ENCODE measurements at places on chromosomes 11 and 22.
A peak's percentile ranks its signal among the peaks of the same experiment; 100 is the strongest.

- no peak for DNase-seq
Measured at GRCh38 chr11:58927393-58928106, 11.7 kb upstream of the GLYATL1 start.

GRCh38 chr11:6319704-6320410, 444 bp downstream of the CAVIN3 start:
- peak; percentile 34 for DNase-seq

DNA sequence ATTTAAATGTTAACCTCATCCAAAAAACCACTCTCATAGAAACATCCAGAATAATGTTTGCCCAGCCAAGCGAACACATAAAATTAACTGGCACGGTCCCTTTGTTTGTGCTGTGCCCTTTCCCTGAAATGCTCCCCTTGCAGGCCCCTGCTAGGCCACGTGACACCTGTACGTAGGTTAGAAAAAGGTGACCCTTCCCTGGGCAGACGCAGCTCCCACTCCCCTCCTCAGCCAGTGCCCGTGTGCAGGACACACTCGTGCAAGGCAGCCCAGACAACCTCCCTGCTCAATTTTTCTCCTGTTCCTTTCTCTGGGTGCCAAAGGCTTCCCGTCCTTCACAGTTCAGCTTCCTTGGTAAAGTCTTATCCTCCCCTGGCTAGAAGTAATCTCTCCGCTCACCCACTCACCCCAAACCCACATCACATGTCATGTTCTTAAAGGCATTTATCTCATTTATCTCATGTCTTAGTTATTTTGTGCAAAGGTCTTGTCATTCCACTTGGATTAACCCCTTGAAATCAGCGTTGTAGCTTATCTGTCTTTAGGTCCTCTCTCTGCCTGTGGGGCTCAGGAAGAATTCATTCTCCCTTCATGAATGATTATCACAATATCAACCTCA, 20.7 kb downstream of the FAM83F start:
- DNase-seq = peak; percentile 46

- DNase-seq = no peak
Measured at GRCh38 chr11:5242933-5243815, 6.5 kb downstream of the HBG1 start.

DNA sequence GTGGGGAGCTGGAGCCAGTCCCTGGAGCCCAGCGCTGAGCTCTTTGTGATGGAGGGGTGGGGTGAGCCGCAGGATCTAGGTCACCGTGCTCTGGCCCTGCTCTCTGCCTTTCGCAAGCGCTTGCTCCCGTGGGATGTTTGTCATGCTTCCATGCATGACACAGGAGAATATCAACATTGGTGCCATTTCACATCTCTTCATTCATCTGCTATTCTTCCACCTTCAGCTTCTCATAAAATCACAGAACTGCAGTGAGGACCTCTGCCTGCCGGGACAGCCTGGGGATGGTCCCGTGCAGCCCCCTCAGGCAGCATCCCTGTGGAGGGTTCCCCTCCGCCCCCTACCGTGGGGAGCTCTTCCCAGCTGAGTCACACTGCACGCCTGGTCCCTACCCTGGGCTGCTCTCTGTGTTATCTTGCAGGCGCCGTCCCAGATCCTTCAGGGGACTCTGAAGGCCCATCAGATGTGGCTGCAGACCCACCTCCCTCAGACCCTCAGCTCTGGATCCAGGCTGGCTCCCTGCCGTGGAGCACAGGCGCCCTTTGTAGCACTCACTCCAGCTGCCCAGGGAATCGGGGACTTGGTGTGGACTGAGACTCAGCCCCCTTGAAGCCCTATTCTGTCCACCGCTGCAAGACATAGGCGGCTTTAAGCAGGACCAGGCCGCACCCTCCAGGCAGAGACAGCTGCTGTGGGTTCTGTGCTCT, 5.1 kb upstream of the SEPTIN5 start:
- DNase-seq = no peak

DNA sequence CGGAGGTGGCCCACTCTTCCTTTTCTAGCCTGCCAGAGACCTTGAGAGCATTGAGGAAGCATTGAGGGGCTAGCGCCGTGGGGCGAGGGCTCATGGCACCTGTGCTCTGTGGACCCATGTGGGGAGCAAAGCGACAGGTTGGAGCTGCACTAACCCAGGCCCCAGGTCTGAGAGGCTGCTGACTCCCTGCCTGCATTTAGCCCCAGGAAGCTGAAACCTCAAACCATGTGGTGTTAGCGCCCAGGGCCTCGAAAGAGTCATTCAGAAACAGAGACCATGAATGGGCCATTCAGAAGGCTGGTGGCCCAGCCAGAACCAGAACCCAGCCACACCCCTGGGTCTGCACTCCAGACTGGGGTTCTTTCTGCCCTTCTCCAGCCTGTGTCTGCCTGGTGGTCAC, 88.6 kb downstream of the BCR start:
- DNase-seq = no peak

DNA sequence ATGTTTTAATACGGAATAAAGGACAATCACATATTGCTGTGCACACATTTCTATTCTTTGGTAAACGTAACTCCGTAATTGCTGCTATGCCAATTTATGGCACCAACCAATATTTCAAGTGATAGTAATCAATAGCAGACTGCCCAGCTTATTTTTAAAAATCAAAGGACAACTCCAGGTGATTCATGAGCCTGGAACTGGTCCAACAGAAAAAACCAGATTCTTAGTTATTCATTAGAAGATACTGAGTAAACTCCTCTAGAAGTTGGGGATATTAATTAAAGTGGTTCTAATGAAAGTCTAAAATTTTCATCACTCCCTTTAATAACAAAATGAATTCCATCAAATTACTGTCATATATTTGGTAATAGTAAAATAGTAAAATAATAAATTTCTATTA, 9.4 kb upstream of the OR52H1 start:
- DNase-seq = no peak

GRCh38 chr11:122491509-122491908, 164.0 kb upstream of the UBASH3B start:
- DNase-seq = no peak

DNA sequence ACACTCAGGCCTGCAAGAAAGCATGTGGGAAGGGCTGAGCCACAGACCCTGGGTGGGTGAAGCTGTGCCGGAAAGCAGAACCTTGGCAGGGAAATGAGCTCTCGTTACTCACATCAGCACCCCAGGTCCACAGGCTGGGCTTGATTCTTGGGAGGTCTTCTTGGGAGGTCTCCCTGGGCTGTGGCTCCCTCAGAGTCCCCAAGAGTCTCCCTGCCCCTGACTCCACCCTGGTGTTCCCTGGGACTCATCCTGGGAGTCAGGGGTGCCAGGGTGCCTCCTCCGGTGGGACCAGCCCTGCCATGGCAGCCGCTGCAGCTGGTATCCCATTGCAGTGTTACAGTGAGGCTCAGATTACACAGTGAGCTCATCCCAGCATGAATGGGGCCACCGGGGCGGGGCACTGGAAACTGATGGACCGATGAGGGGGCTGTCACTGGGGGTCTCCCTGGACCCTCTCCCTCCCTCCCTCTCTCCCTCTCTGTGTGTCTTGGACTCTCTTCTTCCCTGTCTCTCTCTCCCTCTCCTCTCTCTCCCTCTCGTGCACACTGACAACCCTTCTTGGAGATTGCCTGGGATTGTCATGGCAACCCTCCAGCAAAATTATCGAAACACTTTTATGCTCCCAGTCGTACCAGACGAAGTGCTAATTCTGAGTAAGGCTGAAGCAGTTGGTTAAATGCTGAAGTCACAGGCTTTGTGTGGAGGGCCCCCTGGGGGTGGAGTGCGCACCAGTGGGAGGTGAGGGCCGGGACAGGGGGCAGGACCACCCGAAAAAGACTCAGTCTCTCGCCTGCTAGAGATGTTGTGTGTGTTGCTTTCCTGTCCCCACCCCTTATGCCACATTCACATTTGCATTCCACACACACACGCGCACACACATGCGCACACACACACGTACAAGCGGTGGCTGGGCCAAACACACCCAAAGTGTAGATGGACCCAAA, 8.6 kb upstream of the C11orf96 start:
- DNase-seq = no peak

DNA sequence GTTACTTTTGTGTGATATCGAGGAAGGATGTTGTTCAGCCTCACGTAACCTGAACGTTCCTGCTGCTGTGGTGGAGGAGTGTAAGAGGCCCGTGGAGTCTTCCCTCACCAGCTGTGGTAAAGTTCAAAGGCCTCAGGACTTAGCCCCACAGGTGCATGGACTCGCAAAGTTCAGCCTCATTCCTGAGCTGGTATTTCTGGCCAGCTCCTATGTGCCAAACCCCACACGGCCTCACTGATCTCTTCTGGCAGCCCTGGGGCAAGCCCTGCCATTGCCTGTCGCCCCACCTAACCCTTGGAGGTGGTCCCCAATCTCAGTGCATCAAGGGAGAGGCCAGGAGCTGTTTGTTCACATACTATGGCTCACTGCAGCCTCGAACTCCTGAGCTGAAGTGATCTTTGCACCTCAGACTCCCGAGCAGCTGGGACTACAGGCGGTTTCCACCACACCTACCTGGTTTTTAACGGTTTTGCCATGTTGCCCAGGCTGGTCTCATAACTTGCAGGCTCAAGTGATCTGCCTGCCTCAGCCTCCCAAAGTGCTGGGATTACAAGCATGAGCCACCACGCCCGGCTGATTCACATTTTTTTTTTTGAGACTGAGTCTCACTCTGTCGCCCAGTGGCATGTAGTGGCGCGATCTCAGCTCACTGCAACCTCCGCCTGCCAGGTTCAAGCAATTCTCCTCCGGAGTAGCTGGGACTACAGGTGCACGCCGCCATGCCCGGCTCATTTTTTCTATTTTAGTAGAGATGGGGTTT, 2.2 kb downstream of the PHRF1 start:
- no peak for DNase-seq

- DNase-seq = peak; percentile 46
Measured at GRCh38 chr11:95229199-95229992, 1.6 kb downstream of the SESN3 start.

DNA sequence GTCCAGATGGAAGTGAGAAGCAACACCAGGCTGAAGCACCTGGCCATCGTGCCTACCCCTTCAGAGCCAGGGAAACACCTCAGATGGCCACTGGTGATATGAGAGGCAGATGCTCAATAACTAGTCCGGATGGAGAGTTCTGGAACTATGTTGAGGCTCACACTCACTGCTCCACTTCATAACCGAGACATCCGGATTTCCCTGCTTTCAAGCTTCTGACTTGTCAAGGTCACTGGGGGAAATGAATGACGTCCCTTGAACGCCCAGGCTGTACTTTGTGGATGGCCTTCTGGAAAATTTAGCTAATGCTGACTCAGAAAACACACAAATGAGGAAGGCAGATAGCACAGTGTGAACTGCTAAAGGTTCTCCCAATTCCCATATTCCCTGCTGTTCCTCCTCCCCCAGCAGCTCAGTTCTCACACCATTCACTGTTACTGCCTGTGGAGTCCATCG, at the start of gene LYVE1:
TSS of gene LYVE1 (minus strand) at position 180 of the 456 bp plus-strand sequence. CDS start at position 47, 133 bp downstream.
- no peak for DNase-seq

DNA sequence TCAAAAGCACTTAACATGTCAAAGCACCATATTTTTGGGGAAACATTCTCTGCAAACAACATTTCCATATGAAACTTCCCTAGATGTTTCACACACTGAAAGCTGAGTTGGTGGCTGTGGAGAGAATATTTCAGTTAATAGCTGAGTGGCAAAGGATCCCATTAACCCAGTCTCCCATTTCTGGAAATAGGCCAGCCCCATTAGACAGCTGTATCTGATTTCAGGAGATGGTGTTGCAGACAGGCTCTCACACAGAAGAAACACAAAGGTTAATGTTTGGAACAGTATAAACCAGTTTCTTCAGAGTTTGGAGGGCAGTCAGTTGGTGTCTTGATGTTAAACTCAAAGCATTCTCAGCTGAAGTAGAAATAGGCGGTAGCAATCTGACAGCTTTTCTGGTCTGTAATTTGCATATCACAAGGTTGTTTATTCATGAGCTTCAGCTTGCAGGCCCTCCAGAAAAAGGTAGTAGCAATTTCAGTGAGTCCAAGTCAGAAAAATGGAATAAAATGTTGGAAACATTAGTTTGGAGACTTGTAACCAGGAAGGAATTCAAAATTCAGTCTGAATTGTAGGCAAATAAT, 15.5 kb upstream of the ZBTB44 start:
- no peak for DNase-seq

DNA sequence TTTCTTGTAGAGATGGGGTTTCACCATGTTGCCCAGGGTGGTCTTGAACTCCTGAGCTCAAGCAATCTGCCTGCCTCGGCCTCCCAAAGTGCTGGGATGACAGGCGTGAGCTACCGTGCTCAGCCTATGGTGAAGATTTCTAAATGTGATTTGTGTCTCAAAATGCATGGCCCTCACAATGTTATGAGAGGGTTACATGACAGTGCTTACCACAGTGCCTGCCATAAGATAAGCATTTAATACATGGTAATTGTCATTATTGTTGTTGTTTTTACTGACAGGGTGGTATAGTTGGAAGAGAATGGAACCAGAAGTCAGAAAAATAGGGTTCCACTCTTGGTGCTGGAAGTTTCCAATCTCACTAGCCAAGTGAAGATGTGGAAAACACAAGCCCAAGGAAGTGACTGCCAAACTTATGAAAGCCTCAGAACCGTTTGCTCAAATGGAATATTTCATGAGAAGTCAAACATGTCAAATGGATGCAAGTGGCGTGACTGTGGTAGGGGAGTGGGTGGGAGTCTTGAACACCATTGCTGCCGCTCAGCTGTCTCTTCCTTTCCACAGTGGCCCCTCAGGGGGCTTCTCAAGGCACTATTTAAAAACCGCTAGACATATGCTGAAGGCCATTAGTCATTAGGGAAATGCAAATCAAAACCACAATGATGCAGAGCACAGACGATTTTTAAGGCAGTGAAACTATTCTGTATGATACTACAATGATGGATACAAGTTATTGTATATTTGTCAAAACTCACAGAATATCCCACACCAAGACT, 29.1 kb upstream of the LMO2 start:
- DNase-seq = no peak

DNA sequence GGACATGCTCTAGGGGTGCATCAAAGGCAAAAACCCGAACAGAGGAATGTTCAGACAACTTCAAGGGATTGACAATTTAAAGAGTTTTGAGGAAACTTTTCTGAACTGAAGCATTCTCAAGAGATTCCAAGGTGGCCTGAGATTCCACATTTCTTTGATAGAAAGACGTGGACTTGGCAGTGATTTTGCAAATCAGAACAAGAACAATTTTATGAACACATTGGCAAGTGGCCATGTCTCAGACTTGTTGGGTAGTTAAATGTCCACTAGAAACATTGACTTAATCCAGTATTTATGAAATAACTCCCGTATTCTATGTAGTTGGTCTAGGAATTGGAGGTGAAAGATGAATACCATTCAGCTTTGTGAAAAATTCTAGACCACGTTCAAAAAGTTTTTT, 13.8 kb downstream of the NCAM1 start:
- DNase-seq = no peak

GRCh38 chr11:58490827-58491226, 17.1 kb downstream of the OR5B21 start:
- DNase-seq = no peak

GRCh38 chr11:64809781-64810241, 540 bp downstream of the MEN1 start:
- peak; percentile 49 for DNase-seq

Data from erythroblast (primary cell).